Non-pigmented ciliary epithelial cell (primary cell): ENCODE measurements at places on chromosomes 1 and 21.

DNA sequence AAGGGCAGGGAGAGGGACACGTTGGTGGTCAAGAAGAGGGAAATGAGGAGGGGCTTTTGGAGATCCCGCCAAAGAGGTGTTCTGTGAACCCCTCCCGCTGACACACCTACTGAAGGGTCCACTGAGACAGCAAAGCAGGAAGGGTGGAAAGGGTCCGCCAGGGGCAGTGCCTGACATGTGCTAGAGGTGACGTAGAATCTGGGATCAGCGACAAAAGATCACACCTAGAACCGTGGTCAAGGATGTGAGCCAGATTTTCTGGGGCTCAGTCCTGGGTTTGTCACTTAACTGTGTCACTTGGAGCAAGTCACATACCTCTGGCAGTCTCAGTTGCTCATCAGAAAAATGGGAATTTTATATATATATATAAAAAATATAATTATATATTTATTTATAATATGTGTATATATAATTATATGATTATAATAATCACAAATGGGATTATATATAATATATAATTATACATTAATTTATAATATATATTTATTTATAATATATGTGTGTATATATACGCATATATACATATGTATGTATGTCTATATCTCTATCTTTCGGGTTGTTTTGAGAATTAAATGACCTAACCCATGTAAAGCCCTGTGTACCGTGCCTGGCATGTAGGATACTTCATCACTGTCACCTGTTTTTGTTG lies 35.0 kb upstream of the ATP5PO start:
- no peak for DNase-seq

- no peak for DNase-seq
Measured at GRCh38 chr1:207669528-207670009, 24.6 kb downstream of the CR1L start.

GRCh38 chr1:92486251-92487077 lies at the start of gene GFI1:
Gene GFI1 (minus strand): TSS chr1:92486925. CDS start chr1:92483487, 3,438 bp downstream.
- DNase-seq: no peak

DNA sequence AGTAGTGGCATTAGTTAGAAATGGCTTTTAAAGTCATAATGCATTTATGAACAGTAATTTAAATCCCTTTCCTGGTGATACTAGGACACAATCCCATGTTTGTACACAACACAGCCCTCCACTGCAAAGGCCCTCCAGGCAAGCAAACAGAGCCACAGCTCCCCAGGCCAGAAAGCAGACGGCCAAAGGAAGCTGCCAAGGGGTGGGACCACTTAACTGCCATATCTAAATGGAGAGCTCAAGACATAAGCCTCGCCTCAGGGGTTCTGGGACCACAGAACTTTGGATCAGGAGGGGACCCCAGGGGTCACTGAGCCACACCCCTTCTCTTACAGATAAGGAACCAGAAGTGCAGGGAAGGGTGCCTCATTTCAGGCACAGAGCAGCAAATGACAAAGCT lies 189.7 kb downstream of the KCNH1 start:
- no peak for DNase-seq

GRCh38 chr1:40014812-40015594 lies 25.5 kb upstream of the CAP1 start:
- peak; percentile 77 for DNase-seq

- DNase-seq: no peak
Measured at GRCh38 chr1:226603022-226603857, 54.7 kb downstream of the STUM start.

GRCh38 chr1:156367383-156368156 lies 1.4 kb upstream of the RHBG start:
- no peak for DNase-seq

GRCh38 chr1:24984300-24984699 lies 54.2 kb upstream of the RUNX3 start:
- DNase-seq: no peak

GRCh38 chr21:29719521-29719920 lies 220.3 kb downstream of the GRIK1 start:
- no peak for DNase-seq

GRCh38 chr1:172279939-172280636 lies 140.4 kb upstream of the C1orf105 start:
- no peak for DNase-seq

DNA sequence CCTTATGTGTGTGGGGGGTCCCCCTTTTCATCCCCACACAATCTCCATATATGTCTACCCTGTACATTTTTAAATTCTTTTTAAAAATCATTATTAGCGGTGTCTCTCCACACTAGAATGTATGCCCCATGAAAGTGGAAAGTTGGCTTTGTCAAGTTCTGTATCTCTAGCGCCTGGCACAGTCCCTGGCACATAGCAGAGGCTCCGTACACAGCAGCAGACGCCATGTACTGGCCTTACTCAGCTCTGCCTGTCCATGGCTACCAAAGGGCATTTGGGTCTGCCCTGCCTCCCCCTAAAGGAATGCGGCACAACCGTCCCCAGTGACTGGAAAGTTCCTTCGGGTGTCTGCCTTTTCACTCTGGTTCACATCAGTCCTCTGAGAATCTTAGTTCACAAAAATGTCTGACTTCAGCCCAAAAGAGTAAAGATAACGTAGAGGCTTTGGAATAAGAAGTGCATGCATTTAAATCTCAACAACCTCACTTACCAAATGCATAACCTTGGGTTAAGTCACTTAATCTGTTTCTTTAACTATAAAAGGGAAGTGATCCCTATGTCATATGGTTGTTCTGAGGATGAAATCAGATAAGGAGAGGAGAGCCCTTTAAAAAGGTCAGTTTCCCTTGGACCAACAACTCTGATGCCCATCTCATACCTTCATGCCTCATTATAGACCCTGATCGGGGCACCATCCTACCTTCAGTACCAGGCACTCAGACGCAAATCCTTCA lies 61.1 kb downstream of the CD46 start:
- DNase-seq: no peak

GRCh38 chr1:170461762-170462384 lies 70.1 kb upstream of the GORAB start:
- DNase-seq: peak; percentile 56

GRCh38 chr1:115732316-115732715 lies 36.2 kb downstream of the CASQ2 start:
- DNase-seq: no peak

DNA sequence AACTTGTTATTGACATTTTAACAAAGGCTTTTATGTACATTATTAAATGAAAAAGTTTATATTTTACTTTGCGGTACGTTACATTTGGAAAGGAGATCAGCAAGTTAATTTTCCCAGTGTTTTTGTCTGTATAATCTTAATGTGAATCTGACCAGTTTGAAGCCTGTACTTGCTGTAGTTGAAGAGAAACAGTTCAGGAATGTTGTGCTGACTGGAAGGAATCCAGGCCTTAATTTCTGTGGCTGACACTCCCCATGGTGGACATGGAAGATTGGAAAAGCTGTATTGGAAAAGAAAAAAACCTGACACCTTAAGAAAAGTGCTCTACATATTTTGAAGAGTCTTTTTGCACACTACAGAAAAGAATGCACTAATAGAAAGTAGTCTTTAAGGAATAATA lies 15.5 kb downstream of the LEPR start:
- DNase-seq: no peak

DNA sequence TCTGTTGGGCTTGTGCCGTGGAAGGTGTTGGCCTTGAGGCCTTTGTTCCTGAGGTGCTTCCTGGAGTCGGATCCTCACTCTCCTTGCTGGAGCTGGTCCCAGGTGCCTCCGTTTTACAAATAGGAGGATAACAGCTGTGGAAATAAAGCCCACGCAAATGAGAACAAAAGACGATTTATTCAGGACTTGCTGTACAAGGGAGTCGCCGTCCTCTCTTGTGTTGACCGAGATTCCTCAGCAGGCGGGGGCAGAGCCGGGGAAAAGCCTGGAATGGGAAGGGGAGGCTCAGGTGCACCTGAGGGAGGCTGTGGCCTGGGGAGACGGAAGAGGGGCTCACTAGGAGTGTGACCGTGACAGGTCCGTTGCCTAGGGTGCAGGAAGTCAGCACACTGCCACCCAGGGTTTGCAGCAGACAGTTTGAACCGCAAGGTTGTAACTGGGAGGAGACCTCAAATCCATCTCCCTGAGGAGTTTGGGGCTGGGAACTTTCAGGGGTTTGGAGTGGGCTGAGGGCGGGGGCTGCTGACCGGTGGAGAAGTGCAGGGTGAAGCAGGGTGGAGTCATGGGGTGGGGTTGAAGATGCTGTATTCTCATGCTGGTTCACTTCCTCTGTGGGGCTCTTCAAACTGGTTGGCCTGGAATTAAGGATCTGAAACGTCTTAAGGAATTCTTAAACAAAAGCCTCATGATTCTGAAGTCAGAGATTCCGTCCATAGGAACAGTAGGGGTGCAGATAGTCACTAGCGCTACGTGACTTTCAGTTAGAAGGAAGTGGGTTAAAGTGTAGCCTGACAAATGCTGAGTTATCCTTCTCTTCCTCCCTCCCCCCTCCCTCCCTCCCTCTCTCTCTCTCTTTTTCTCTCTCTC lies 2.6 kb upstream of the CSTB start:
- no peak for DNase-seq

DNA sequence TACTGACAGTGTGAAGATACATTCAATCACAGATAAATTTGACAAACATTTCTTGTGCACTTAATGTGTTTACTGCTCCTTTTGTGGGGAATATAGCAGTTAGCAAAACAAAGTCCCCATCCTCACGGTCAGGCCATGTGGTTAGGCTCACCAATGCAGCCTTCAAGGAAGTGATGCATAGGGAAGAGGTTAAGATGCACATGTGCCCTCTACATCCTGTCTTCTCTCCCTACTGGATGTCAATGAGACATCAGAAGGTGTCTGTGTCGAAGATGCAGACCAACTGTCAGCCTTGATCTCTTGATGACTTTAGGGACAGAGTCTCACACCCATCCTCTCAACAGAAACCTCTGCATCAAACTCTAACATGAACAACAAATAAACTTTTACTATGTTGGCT lies 78.7 kb downstream of the FH start:
- no peak for DNase-seq

DNA sequence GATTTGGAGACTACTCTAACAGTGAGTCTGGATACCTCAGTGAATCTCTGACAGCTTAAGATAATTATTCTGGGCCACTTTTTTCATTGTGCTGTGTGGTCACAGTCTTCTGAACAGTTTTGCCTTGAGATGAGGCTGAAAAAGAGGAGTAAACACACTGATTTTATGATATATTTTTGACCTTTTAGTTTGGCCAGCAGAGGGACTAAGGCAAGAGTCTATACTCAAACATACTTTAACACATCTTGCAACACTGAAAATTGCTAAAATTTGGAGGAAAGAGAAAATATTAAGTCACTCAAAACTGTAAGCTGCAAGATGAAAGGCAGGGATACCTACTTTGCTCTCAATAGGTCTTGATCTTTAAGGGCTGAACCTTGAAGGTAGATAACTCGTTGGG lies 182.7 kb downstream of the KCNT2 start:
- DNase-seq: no peak

GRCh38 chr1:119866451-119866850 lies 29.9 kb downstream of the ADAM30 start:
- no peak for DNase-seq

DNA sequence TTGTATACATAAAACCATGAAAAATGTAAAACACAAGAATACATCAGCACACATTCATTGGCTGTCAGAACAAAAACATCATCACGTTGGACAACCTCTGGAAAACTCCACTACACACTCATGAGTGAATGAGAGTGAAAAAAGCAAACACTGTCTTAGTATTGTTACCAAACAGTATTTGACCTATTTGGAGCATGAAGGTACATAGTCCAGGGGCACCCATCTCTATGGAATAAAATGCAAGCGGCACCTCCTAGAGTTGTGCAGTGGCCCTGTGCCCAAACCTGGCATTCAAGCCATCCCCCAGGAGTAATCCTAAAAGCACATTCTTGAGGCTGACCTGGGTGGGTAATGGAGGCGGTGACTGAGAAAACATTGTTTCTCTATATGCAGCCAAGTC lies 67.0 kb upstream of the SOD1 start:
- DNase-seq: no peak

GRCh38 chr1:17310068-17310640 lies 2.2 kb downstream of the PADI4 start:
- no peak for DNase-seq

DNA sequence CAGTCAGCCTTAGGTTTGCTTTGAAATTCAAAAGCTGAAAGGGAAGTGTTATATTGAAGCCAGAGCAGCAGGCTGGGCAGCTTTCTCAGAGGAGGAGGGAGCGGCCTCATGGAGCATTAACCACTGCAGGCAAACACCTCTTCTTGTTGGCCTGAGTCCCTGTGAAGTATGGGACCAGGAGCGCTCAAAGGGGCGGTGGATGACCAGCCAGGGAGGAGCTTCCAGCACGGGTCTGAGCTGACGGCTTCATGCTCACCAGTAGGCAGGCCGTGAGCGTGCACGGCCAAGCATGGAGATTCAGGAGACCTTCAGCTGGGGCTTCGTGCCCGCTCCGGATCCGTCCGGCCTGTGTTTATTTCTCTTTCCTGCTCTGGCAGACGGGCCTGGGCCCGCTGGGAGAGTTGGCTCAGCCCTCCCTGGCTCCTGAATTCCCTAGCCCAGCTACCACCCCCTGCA lies 245.2 kb downstream of the TRABD2B start:
- DNase-seq: no peak

DNA sequence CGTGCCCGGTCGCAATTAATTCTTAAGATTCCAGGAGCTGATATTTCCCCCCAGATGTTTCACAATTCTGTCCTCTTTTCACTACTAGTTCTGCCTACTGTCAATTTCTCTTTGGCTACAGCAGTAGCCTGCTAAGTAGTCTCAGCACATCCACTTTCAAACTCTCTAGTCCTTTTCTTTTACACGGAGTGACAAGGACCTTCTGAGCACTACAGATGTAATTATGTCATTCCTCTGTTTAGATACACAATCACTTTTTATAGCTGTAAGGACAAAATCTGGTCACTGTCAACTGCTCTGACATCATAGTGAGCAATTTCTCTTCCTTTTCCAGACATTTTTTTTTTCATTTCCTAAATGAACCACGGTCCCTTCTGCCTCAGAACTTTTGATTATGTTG lies 421.7 kb upstream of the CHRM3 start:
- no peak for DNase-seq

- no peak for DNase-seq
Measured at GRCh38 chr1:51559064-51559500, 40.0 kb upstream of the EPS15 start.

DNA sequence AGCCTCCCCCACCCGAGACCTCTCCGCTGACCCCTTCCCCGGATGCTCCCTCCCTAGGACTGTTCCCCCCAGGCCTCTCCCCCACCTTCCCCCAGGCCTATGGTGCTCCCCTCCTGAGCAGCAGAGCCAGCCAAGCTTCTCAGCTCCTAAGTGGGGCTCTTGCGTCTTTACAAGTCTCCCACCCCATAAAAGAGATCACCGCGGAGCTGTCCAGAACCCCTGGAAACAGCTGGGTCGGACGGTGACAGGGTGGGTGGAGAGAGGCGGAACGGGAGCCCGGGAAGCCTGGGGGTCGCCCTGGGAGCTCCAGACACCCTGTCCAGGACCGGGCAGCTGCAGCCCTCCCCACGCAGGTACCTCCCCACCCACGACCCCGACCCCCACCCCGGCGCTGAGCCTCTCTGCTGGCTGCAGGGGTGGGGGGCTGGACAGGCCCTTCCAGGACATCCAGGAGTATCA lies 61.2 kb downstream of the WNT9A start:
- no peak for DNase-seq
